ENCODE measurements at places on chromosomes 3 and 15.

- DNase-seq = no peak
Measured at GRCh38 chr3:43243590-43244587, 42.5 kb upstream of the SNRK start.

DNA sequence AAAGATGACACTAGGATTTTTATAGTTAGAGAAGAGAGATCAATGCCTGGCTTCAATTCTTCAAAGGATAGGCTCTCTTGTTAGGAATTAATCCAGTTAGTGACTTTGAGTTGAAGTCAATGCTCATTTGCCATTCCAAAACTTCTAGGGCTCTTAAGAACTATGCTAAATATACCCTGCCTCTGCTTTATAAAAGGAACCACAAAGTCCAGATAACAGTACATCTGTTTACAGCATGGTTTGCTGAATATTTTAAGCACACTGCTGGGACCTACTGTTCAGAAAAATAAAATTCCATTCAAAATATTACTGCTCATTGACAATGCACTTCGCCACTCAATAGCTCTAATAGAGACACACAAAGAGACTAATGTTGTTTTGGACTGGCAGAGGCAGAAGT lies 786.6 kb upstream of the DPPA4 start:
- no peak for DNase-seq

GRCh38 chr3:143298380-143298779 lies 178.8 kb downstream of the CHST2 start:
- DNase-seq = no peak

GRCh38 chr3:13307041-13307440 lies 113.1 kb downstream of the NUP210 start:
- DNase-seq = no peak

DNA sequence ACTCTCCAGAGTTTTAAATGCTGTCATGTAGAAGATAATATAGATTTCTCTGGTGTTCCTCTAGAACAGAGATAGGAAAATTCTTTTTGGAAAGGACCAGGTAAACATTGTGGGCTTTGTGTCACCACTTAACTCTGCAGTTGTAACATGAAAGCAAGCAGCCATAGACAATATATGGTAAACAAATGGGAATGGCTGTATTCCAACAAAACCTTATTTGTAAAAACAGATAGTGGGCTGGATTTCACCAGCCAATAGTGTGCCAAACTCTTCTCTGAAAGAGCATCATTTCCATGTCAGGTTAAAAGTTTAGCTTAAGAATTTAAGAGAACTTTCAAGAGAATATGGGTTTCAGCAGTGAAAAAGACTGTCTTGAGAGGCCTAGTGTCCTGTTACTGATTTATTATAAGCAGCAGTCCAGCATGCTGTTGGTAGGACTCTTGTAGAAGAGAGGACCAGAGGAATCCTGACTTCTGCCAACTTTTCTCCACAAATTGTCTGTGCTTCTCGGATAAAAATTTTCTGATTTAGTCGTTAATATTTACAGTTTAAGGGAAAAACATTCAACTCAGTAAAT lies 107.7 kb downstream of the TCF12 start:
- no peak for DNase-seq

- no peak for DNase-seq
Measured at GRCh38 chr3:124540550-124541211, 189.6 kb upstream of the UMPS start.

- peak; percentile 16 for DNase-seq
Measured at GRCh38 chr3:43742920-43743319, 52.2 kb downstream of the ABHD5 start.

DNA sequence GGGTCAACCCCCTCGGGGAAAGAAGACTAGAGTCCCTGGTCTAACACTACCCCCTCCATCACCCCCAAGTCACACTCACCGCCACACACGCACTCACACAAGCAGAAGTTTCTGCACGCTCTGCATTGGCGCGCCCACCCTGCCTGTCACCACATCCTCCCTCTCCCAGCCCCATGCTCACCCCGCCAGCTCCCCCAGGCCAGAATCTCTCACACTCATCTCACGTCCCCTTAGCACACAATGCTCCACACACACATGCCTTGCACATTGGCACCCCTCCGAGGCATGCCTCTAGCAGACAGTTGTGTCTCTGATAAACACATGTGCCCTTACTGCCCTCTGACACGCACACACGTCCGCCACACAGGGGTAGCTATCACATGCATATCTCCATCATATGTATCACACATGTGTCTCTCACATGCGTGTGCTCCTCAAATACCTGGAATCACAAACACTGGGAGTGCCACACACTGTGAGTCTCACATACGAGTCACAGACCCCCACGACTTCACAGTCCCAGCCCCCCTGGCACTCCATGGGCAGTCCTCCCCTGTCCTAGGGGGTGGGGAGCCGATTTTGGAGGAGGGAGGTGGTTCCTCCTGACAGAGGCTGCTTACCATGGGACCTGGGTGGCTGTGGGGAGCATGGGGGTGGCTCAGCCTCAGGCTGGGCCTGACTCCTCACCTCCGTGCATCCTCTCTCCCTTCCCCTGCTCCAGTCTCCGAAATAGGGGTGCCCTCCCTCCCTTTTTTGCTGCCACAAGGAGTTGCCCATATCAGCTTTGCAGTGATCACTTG lies 898 bp downstream of the FBLN2 start:
- no peak for DNase-seq

- DNase-seq = peak; percentile 52
Measured at GRCh38 chr15:82663186-82663600, 16.0 kb upstream of the CPEB1 start.
